Cerebellar cortex (tissue), 1 donor: ENCODE measurements at places on chromosomes 1 and 21.

DNA sequence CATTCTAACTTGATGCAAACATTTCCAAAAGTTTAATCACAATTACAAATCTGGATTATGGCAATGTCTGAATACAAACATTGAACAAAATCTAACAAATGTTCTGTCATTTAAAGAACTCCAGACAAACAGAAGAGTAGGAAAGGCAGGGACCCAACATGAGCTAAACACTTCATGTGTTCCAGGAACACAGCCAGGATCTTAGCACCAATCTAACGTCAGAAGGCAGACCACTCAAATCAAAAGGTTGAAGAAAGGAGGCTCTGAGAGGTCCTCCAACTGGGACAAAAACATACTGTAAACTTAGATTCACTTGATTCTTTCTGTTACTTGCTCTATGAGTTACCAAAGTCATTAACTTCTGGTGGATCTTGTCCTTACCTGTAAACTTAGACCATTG is 374.0 kb downstream of the NEGR1 start:
- DNase-seq = no peak

GRCh38 chr1:153431928-153432327 is 15.6 kb downstream of the S100A7A start:
- no peak for DNase-seq

DNA sequence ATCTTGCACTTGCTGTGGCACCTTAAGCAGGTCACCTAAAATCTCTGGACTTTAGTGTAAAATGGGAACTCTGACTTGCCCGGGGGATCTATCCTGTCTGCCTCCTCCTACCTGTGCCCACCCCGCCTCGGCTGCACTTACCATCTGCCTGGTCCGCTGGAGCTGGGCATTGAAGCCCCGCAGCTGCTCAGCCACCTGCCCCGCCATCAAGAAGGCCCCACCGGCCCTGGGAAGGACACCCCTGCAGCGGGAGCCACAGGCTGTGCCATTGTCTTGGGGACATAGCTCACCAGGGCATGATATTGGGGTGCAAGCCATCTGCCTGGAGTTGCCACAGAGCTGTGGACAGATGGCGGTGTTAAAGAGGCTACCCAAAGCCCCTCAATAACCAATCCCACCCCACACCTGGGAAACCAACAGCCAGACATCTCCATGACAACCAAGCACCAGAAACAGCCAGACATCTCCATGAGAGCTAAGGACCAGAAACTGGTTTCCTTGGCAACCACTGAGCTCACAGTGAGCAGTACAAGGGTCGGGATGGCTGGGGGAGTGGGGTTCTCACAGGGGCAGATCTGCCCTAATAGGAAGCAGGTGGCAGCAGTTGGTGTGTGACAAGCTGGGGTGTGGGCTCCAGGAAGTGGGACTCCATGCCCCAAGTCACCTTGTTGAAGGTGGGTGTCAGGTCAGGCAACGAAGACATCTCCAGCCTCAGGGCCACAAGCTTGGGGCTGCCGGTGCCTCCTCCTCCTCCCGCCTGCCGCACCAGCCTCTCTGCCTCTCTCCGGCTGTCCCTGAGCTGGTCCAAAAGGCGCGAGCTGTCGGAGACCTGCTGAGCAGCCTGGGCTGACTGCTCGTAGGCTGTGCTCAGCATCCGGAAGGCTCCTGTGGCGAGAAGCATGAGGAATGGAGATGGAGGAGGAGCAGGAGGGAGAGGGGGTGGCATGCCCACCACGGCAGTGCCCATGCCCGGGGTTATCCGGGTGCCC is 29.1 kb downstream of the LAMB3 start:
- peak; percentile 50 for DNase-seq

DNA sequence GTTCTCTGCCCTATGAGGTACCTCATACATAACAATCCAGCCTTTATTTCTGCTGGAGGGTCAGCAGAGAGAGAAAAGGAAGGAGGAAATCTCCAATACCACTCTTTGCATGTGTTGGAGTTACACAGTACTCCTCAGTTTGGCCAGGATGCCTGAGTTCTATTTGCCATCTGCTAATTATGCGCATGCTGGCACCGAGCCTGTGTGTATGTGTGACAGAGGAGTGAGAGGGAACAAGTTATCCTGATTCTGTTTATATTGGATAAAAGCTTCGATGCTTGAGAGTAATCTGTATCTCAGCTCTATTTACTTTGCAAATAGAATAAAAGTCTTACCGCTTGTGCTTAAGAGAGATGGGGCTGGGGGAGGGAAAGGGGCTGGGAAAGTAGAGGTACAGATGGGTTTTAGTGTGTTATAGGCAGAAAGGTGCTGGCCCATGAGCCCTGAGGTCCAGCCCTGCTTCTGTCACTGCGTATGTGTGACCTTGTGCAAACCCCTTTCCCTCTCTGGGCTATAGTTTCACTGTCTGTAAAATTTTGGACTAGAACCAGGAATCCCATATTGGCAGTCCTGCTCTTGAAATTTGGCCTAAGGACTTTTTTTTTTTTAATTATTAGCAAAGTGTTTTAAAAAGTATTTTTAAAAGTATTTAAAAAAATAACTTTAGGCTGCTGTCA is 54.5 kb upstream of the PLXNA2 start:
- DNase-seq = peak; percentile 94

DNA sequence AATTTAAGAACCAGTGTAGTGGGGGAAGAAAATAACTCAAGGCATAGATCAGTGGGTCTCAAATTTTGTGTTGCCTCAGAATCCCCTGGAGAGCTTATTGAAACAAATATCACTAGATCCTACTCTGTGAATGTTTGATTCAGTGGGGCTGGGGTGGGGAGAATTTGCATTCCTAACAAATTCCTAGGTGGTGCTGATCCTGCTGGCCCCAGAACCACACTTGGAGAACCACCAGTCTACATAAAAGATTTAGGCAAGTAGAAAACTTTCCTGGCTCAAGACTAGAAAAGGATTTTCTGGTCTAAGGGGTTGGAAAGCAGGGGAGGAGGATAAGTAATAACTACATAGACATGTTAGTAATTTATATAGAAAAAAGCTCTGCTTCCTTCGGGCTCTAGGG is 34.1 kb upstream of the C1orf21 start:
- DNase-seq = no peak

DNA sequence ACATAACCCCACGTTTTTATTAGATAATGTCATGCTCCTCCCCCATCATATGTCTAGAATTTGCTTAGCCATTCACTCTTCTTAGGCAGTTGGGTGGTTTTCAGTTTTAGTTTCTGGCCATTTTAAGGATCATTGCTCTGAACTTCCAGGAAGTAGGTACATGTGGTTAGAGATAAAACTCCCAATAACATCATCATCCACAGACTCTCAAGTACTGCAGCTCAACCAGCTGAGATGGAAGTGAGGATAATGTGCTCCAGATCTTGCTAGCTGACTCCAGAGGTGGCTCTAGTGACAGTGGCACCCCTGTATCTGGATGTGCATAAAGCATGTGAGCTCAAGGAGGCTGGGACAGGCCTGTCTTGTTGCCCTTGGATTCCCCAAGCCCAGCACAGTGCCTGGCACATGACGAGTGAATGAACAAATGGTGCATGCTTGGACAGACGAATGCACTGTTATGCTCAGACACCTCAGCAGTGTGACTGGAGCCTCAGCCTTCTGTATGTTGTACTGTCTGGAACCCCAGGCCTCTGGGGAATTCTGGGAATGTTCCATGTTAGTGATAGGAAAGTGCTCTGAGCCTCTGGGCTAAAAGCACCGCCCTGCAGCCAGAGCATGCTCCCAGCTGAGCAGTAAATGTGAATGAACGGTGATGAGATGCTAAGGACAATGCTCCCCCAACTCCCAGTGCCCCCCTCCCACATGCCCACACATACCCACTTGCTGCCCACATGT is 16.4 kb upstream of the KCNN3 start:
- no peak for DNase-seq

DNA sequence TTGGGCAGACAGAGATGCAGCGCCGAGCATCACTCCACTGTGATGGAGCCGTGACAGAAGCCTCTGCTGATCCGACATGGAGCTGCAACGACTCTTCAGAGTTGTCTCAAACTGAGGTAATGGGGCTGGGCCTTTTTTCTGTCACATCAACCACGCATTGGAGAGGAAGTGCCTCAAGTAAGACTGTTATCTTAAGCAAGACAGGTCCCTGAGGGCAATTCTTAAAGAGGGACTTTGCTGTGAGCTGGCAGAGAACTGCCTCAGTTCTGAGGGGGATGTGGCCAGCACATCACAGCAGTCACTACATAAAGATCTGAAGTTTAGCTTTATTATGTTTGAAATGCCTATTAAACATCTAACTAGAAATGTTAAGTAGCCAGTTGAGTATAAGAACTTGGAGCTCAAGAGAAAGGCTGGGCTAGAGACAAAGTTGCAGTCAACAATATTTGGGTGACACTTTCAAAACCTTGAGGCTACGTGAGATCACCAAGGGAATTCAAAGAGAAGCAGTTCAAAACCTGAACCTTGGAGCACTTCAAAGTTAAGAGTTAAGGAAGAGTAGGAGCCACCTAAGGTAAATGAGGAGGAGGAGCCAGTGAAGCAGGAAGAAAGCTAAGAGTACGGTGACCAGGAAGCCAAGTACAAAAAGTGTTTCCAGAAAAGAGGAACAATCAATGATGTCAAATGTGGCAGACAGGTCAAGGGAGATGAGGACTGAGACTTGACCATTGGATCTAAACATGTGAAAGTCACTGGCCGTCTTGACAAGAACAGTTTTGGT is 54.2 kb upstream of the BCL9 start:
- no peak for DNase-seq

DNA sequence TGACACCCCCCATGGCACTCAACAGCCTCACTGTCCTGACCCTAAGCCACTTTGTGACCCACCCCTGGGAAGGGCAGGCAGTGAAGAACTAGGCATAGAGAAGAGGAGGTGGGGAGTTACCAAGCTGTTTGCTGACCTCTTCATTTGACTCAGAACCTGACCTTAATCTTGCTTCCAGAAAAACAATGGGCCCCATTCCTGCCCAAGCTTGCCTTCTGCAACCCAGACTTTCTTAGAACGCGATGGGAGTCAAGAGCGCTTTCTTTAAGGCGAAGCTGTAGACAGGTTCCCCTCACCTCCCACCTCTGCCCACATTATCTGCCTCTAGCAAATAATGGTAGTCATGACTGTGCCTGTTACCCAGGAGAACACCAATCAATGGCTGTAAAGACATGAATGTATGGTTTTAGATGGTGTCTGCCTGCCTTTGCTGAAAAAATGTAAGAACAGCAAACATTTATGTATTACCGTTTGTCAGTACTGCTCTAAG is 8.2 kb upstream of the CBR3 start:
- no peak for DNase-seq

DNA sequence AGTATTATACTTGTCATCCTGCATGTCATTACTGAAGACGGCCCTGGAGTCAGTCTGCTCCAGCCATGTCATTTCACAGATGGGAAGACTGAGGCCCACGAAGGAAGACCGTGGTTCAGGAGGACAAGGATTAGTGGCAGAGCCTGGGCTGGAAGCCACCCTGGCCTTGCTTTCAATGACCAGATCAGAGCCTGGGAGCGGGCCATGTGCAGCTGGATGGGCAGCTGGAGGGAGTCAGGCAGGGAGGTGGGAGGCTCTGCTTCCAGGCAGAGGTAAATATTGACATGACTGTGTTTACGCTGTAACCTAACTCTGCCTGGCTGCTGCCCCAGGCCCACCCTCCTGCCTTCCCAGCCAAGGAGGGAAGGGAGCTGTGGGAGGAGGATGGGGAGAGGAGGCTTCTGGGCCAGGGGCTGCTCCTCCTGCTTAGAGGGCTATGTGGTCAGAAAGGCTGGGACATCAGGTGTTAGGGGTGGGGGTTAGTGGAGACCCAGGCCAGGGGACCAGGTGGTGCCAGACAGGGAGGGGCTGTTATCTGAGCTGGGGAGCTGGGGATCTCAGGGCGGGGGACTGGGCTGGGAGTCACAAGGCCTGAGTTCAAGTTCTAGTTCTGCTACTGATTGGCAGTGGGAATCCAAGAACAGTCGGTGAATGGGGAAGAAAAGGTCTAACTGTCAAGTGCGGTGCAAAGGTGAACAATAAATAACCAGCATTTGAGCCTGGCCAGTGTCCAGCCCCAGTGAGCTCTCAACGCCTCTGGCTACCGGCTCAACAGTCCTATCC is 48.5 kb upstream of the ECE1 start:
- no peak for DNase-seq

- no peak for DNase-seq
These were observed 2.4 kb upstream of the PDXK start for GRCh38 chr21:43716376-43717165.

- DNase-seq = no peak
These were observed 170.1 kb downstream of the TRABD2B start for GRCh38 chr1:47827109-47827508.

- no peak for DNase-seq
These were observed 67.8 kb downstream of the PCSK9 start for GRCh38 chr1:55107101-55107500.

DNA sequence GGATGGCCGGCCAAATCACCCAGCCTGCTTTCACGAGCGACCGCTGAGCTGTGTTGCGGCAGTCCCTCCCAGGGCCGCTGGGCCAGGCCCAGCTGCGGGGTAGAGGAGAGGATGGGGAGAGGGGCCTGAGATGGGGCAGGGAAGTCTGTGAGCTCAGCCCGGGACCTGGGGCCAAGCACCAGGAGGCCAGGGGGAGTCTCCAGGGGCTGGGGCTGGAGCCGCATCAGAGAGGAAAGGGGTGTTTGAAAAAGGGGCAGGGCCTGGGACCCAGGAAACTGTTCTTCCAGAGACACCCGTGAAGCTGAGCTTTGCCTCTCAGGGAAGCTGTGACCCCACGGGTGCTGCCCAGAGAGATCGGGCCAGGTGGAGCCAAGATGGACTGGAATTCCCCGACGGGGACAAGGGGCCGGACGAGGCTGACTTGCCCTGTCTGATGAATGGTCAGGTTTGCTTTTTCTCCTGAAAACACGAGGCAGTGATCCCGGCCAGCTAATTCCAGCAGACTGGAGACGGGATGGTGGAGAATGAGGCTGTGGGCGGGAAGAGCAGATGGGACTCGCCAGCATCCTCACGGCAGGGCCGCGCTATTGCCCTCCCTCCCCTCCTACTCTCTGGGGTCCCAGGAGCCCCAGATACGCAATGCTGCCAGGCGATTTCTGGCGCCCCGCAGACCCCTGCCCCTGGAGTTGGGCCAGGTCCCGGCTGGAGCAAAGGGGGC is 40.3 kb upstream of the COL18A1 start:
- no peak for DNase-seq

- DNase-seq = no peak
These were observed 94.4 kb downstream of the MIS18A start for GRCh38 chr21:32184485-32184884.
